IPS DF 6.9 (cell line): ENCODE measurements at places on chromosomes 16 and 17.

- no peak for DNase-seq
Measured at GRCh38 chr17:65359016-65359415, 202.4 kb downstream of the AXIN2 start.

GRCh38 chr17:47603830-47604597 lies 45.7 kb upstream of the KPNB1 start:
- no peak for DNase-seq

GRCh38 chr17:48373130-48373830 lies 56.7 kb downstream of the SKAP1 start:
- DNase-seq, result no peak

- peak; percentile 84 for DNase-seq
Measured at GRCh38 chr16:67546761-67547422, 15.4 kb upstream of the CTCF start.

DNA sequence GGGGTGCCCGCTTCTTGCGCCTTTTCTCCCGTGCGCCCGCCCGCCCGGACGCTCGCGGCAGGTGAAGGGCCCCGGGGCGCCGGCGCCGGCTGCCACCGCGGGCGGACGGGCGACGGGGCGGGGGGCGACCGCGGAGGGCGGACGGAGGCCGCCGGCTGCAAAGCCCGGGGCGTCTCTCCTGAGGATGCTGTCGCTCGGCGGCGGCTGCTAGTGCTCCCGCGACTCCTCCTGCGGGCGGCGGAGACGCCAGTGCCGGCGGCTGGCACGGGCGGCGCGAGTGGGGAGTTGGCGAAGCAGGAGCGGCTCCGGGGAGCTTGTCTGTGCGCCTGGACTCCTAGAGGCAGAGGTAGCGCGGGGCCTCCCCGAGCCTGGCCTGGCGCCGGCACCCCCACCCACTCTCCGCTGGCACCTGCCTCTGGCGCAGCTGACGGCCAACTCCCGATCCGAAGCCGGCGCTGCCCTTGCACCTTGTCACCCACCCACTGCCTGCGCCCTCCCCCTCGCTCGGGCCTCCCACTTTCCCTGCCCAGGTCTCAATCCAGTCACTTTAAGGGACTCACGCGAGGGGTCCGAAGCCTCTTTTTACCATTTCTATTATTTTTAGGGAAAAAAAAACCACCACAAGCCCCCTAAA lies at the start of gene FAM20A:
Gene FAM20A, minus strand, starts transcription at position 437 of the 634 bp plus-strand sequence. CDS start 701 bp downstream, outside the sequence.
- DNase-seq, result no peak

DNA sequence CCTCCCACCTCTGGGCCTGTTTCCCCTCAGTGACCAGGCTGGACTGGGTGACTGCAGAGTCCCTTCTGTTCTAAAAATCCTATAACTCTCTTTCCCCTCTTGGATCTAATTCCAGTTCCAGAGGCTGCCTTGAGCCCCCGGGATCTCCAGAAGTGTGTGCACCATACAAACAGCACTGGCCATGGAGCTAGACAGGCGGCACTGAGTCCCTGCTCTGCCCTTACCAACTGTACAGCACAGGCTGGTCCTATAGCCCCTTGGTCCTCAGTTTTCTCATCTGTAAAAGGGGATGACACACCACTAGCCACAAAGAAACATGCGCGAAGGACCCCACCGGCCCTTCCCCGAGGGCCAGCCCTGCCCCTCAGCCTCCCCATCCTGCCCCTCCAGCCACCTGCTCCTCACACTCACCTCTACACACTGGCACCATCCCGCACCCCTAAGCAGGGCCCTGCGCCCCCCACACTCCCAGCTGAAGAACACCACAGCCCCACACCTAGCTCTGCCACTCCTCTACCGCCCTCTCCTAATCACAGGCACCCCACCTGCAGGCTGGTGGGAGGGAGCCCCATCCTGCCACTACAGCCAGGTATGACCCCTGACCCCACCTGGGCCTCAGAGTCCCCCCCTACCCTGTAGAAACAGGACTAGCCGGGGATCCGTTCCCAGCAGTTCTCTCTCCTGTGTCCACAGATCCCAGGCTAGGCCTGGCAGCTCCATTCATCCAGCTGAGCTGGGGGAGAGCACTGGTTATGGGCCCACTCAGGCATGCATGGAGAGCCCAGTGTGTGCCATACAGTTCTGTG lies 913 bp upstream of the KRT16 start:
- DNase-seq, result no peak

- DNase-seq, result no peak
Measured at GRCh38 chr17:64200080-64201032, 62.7 kb downstream of the TEX2 start.

DNA sequence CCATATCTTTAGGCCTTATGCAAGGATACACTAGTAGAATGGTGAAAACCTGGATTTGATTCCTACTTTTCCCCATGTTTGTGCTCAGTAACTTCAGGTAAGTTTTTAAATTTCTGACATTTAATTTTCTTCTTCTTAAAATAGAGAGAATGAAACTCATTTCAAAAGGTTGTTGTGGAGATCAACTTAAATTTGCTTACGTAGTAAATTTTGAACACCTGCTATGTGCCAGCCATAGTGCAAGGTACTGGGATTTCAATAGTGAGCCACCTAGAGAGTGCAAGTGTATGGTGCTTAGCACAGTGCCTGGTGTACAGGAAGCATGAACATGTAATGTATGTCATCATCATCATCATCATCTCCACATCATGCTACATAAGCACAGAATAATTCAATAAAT lies 73.6 kb upstream of the SMIM36 start:
- no peak for DNase-seq

- no peak for DNase-seq
Measured at GRCh38 chr17:58279016-58279711, 1.6 kb downstream of the MPO start.

DNA sequence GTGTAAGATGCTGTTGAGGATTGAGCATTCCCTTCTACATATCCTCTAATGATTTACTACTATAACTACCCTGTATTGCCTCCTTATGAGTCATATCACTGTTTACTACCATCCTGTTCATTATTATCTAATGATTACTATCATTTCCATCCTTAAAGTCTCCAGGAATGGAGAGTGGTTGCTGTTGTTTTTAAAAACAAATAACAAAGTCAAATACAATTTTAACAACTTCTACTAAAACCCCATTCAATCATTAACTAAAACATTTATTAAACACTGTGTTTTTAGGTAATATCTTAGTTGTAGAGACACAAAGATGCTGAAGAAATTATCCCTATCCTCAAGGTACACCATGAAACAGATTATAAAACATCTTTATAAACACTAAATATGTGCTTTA lies 126.9 kb downstream of the BRIP1 start:
- no peak for DNase-seq
